ENCODE measurements at places on chromosomes 7 and 10.
A peak's percentile ranks its signal among the peaks of the same experiment; 100 is the strongest.

DNA sequence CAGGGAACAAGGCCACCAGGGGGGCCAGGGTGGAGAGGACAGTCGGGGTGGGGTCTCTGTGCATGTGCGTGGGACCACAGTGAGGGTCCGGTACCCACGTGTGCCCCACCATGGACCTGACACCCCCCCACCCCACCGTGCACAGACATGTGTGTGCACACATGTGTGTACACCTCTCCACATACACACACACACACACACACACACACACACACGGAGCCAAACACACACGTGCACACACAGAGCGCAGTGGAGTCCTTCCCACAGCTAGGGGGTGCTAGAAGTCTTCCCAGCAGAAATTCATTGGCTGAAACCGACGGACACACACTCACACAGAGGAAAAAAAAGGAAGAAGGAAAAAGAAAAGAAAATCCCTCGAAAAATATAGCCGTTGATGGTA is 42.8 kb upstream of the GNA12 start:
- DNase-seq, result peak; percentile 68

GRCh38 chr10:5632446-5632845 is 33.9 kb downstream of the ASB13 start:
- DNase-seq, result no peak

DNA sequence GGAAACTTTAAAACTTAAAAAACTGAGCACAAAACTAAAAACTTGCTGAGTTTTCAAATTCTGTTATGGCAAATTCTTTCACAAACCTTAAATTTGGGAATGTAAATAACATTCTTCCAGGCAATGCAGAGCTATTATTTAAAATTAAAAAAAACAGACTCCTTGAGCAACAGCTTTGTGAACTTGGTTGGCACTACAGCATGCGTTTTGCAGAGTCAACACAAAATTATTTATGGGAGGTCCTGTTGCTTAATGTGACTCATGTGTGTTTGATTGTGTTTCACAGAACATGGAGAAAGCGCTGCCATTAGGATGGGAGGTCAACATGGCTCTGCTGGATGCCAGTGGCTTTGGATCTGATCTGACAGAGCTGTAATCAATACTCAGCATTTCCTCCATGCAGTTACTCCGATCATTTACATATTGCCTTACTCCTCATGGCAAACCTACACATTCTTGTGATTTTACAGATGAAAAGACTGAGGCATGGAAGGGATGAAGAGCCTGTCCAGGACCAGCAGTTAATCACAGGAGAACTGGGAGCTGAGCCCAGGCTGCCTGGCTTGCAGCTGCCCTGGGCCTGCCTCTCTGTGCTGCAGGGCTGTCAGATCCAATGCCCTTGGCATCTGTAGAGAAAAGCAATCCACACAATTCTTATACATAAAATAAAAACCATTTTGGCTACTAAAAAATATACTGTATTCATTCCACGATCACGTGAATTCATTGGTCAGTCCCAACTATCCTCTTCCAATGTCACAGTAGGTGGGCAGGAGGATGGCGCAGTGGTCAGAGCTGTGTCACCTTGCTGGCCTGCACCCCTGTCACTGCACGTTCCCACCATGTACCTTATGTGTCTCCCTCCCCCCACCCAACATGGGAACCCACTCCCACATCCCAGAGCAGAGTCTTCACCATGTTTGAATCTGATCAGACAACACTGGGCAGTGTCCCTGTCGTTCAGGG is 200.9 kb downstream of the CXCL12 start:
- DNase-seq, result no peak

DNA sequence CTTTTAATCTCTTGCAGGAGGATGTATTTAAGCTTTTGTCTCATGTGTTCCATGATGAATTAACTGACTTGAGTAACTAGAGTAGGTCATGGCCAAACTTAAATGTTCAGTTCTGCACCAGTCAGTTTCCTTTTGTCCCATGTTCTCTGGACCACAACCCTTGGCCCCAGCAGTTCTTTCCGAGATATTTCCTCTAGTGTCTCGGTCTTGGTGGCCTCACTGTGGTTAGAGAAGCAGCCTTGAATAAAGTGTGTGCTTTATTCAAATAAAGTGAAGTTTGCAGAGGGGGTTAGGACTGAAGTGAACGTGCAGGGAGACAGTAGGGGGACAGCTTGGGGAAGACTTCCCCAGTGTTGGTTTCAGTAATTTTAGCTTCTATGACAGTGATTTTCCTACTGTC is 9.3 kb downstream of the ZNF212 start:
- DNase-seq, result no peak

- no peak for DNase-seq
Observed at GRCh38 chr10:77228559-77228958, 409.0 kb downstream of the KCNMA1 start.
